ENCODE measurements at places on chromosomes 3 and 15.
A peak's percentile ranks its signal among the peaks of the same experiment; 100 is the strongest.

DNA sequence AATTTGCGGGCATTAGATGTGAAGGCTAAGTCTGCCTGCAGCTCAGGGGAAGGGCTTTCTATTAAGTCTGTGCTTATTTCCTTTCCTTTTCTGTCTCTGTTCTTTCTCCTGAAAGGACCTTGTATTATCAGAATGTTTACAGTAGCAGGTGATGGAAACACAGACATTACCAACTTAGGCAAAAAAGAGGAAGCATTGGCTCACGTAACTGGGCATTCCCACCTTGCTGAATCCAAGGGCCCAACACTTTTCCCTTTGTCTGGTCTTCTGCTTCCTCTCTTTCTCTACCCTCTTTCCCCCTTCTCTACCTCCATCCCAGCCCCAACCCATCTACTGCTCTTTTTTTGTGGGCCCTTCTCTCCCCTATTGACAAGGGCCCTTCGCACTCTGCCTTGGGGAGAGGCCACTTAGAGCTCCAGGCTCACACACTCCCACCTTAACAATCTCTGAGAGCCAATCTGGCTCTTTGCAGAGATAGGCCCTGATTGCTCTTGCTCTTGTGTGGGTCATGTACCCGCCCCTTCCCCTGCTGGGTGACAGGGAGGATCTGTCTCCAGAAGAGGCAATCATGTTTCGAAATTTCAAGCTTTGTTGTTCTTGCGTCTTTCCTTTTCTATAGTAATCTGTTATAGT lies 35.0 kb downstream of the ACAA1 start:
- no peak for DNase-seq

DNA sequence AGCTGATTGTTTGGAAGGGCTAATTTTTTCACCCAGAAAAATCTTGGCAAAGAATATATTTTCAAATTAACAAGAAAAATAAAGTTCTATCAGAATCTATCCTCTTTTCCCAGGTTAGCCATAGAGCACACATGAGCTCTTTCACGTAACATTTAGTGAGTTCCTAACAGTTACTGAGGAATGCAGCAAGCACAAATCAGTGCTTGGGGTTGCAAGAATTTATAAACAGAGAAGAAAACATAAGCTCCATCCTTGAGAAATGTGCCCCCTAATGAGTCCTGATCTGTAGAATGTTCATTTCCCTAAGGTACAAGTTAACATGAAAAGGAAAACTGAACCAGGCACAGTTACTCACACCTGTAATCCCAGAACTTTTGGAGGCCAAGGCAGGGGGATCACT lies 13.9 kb downstream of the EOGT start:
- DNase-seq = no peak

GRCh38 chr3:176362191-176362731 lies 835.0 kb downstream of the TBL1XR1 start:
- DNase-seq = no peak

DNA sequence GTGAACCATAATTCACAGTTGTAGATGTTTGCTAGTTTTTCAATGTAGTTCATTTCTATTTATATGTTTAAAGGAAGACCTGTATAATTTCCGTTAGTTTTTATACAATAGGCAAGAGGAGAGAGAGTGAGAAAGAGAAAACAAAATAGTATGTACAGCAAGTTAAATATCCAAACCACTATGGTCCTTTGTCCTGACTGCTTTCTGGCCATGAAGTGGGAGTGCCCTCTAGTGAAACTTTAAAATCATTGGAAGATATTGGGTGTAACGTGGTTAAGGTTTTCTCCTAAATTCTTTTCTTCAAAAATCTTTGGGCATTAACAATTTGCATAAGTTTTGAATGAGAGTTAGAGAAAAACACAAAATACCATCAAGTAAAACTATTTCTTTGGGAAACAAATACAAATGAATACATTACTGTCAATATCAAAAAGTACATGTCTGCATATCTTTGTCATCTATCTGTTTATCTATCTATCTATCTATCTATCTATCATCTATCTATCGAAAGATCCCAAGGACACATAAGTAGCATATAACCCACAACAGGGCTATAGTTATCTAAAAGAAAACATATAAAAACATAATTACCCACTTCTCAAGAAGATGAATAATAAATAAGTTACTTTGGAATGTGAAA lies 534.6 kb upstream of the ATP11B start:
- no peak for DNase-seq

GRCh38 chr3:45665101-45665572 lies 24.1 kb upstream of the SACM1L start:
- peak; percentile 30 for DNase-seq

- no peak for DNase-seq
These were observed 14.2 kb downstream of the TERC start for GRCh38 chr3:169750665-169751064.

GRCh38 chr3:108085370-108085769 lies 5.5 kb downstream of the CD47 start:
- no peak for DNase-seq

GRCh38 chr15:66981771-66982170 lies 83.6 kb upstream of the SMAD3 start:
- no peak for DNase-seq

GRCh38 chr15:49135911-49136310 lies 19.5 kb downstream of the COPS2 start:
- DNase-seq = no peak

DNA sequence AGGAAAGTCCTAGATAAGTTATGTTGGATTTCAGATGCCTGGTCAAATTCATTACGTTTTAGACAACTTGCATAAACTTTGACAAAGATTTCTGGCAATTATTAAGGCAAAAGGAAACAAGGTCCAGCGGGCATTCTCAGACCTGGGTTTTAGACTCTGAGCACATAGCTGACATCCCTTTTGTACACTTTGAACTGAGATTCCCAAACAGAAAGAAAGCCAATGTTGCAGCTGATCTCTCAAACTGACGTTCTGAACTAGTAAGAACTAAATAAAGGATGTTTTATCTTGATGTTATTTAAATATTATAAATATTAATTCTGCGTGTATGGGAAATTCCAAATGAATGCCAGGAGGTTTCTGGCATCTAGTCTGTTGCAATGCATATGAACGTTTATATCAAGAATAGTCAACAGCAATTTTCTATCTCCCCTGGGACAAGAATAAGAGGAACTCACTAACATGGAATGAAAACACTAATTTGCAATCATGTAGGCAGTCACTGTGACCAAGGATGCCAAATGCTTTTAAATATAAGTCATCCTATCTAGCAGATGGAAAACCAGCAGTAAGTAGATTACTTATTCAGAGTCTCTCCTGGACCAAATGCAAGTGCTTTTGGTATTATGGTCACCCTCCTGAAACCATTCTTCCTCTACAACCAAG lies 202.1 kb downstream of the GREM1 start:
- DNase-seq = no peak

- no peak for DNase-seq
These were observed 8.1 kb downstream of the FAM131A start for GRCh38 chr3:184345317-184346144.

DNA sequence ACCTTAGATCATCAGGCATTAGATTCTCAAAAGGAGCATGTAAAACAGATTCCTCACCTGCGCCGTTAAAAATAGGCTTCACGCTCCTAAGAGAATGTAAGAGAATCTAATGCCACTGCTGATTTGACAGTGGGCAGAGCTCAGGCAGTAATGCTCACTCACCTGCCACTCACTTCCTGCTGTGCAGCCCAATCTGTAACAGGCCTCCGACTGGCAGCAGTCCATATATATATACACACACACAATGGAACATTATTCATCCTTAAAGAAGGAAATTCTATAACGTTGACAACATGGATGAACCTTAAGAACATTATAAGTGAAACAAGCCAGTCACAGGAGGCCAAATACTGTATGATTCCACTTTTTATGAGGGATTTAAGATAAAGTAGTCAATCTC lies 24.5 kb downstream of the ZNF148 start:
- no peak for DNase-seq

DNA sequence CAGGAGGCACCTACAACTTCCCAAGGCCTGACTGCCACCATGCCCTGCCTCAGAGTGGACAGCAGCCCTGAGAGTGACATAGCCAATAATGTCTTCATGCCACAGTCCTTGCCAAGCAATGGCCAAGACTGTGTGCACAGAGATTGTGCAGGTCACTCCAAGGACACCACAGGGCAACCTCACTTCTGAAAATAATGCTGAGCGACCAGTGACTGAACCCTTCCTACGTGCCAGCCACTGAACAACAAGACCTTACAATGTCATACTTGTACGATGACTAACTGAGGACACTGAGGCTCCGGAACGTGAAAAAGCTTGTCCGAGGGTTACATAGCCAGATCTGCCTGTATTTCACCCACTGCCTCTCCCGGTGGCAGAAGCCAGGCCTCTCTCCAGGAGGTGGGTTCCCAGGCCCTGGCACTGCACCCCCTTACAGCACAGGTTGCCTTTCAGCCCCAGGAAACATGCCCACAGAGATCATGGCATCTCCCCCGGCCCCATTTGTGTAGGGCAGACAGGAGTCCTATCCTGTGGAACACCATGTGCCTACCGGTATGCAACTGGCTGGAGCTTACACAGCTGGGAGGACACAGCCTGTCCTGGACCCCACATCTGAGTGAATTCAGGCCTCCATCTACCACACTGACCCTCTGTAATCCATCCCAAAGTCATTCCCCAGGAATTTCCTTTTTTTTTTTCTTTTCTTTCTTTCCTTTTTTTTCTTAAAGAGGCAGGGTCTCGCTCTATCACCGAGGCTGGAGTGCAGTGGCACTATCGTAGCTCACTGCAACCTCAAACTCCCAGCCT lies 72.3 kb downstream of the SLC12A8 start:
- DNase-seq = no peak

DNA sequence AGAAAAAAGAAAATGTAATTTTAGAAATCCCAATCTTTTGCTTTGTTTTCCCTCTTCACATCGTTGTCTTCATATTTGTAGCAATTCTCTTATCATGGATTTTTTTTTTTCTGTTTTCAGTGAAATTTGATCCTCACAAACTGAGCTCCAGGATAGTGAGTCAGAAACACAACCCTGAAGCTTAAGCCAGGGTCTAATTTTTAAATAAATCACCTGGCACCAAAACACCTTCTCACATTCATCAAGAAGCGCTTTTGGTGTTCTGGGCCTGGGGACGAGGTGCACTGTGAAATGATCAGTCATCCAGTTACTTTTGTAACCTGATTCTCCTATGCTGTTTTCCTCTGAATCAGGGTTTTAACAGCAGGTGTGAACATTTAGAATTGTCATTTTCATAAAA lies 87.7 kb downstream of the REC114 start:
- no peak for DNase-seq

GRCh38 chr3:118772547-118773011 lies 262.1 kb downstream of the IGSF11 start:
- DNase-seq = no peak

- DNase-seq = no peak
These were observed 47.1 kb downstream of the FLNB start for GRCh38 chr3:58055314-58055713.

DNA sequence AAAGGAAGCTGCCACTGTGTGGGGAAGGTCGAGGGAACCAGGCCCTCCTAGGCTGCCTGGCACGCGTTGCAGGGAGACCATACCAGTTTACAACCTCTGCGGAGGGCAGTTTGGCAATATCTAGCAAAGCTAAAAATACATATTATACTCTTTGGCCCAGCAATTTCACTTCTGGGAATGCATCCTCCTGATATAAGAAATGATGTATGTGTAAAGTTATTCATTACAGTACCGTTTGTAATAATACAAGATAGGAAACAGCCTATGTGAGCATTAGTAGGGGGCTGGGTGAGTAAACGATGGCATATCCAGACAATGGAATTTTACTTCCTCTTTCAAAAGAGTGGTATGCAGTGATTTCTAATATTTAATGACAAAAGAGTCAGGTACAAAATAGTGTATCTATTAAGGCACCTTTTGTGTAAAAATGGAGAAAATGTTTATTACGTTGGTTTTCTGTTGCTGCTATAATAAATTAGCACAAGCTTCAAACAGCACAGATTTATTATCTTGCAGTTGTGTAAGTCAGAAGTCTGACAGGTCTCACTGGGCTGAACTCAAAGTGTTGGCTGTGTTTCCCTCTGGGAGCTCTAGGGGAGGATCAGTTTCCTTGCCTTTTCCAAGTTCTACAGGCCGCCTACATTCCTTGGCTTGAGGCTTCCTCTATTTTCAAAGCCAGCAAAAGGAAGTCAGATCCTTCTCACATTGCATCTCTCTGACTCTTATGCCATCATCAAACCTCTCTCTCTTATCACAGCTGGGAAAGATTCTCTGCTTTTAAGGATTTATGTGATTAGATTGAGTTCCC lies 9.0 kb downstream of the APOD start:
- no peak for DNase-seq

DNA sequence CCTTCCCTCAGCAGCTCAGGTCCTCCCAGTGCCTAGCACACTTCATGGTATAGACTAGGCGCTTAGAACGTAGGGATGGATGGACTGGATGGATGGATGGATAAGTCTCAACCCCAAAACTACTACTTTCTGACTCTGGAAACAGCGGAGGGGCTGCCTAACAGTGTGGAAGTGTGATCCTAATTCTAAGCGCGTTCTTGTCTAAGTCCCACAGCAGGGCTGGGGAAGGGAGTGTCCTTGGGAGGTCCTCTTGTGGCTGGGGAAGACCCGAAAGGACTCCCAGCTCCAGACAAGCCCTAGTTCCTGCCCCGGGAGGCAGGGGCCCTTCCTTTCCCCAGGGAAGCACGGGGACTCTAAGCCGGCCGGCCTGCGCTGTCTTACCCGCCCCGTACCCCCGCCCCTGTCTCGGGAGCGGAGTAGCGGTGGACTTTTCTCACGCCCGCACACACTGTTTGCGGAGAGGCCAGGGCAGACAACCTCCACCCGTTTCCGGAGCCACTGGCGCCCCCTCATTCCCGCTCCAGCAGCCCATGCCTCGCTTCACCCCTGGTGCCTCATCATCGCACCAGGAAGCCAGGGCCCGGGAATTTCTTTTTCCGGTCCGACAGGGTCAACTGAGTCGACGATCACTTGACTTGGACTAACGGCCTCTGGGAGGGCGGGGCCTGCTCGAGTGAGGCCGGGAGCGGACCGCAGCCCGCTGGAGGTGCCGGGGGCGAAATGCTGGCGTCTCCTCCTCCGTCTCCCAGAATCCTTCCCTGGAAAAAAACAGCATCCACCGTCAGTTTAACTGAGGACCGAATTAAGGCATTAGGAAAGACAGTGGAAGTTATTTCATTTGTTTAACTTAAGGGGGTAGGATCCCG lies 133.3 kb downstream of the TBC1D2B start:
- DNase-seq = no peak

DNA sequence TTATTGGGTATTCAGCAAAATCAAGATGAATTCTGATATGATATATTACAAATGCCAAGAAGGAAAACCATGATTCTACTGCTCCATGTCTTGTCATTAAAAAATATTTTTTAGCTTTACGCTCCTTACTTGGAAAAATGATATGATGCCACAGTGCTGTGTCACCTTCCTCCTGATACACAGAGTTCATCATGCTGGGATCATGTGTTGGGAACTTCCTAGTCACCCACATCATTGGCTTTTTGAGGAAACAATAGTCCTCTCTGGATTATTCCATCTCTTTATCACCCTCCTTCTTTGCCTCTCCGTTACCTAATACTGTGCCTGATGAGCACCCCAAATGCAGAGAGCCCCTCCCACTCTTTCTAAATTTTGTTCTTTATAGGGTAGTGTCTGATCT lies 94.3 kb upstream of the PFN2 start:
- DNase-seq = no peak

- DNase-seq = no peak
These were observed 163.1 kb downstream of the ZNF385D start for GRCh38 chr3:21587894-21588293.

Data from activated T-cell treated with anti-CD3 and anti-CD28 coated beads for 1 hour (primary cell).